GM12892 (cell line): ENCODE measurements at places on chromosomes 4 and X.

DNA sequence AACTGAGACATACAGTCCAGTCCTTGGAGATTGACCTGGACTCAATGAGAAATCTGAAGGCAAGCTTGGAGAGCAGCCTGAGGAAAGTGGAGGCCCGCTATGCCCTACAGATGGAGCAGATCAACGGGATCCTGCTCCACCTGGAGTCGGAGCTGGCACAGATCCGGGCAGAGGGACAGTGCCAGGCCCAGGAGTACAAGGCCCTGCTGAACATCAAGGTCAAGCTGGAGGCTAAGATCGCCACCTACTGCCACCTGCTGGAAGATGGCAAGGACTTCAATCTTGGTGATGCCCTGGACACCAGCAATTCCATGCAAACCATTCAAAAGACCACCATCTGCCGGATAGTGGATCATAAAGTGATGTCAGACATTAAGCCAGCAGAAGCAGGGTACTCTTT, 20.4 kb upstream of the FRMPD3 start:
- no peak for DNase-seq

GRCh38 chr4:83113429-83113786, 1.1 kb downstream of the PLAC8 start:
- DNase-seq: no peak

DNA sequence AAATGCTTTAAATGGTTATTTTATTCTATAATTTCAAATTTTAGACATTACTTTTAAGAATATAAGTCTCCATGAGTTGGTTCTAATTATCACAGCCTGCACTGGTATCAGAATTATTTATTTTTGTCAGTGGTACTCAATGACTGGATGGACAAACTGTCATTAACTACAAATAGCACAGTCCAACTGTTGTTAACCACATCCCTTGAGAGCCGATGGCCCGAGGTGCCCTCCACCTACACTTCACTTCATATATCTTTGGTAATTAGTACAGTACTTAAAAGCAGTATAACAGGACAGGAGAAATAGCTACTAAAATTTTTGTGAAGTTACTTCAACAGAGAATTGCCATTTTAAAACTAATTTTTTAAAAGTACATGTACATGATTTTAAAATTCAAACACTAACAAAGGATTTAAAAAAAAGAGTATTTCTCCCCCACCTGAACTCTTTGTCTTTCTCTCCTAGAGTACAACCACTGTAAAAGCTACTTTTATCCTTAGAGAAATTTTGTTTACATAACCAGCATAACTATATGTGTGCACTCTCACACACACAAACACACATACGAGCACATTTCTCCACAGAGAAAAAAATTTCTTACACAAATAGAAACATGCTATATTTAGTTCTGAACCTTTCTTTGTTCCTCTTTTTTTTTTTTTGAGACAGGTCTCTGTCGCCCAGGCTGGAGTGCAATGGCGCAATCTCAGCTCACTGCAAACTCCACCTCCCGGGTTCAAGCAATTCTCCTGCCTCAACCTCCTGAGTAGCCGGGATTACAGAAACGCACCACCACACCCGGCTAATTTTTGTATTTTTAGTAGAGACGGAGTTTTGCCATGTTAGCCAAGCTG, 6.5 kb downstream of the TIFA start:
- DNase-seq: no peak

- DNase-seq: no peak
Measured at GRCh38 chr4:73311428-73311827, 52.8 kb upstream of the ANKRD17 start.

DNA sequence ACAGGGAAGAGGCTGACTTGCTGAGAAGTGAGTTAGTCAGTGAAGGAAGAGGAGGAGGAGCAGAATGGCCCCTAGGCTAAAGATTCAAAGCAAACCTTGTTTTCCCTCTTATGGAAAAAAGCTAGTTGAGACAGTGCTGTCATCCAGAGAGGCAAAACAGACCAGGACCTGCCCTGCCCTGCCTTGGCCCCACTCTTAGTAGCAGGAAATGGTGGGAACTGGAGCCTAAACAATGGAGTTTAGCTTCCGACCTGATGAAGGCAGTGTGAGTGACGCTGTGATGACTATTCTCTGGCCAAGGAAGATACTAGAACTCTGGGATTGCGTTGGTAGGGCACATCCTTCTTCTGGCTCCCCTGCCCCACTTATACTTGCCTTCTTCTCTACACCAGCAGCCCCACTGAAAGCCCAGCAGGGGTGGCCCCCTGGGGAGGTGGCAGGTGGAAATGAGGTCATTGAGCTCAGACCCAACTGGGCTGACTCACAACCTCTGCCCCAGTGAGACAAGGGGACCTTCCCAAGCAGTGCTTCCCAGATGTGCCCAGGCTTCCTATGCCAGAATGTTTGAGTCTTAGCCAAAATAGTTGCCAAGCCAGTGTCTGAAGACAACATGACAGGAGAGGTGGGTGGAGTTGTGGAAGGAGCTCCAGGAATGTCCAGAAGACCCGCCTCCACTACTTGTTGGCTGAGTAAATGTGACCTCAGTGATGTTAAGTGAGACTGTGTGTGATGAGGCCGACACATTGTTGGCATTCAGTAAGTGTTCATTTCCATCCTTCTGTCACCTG, 38.8 kb downstream of the MSN start:
- DNase-seq: no peak

DNA sequence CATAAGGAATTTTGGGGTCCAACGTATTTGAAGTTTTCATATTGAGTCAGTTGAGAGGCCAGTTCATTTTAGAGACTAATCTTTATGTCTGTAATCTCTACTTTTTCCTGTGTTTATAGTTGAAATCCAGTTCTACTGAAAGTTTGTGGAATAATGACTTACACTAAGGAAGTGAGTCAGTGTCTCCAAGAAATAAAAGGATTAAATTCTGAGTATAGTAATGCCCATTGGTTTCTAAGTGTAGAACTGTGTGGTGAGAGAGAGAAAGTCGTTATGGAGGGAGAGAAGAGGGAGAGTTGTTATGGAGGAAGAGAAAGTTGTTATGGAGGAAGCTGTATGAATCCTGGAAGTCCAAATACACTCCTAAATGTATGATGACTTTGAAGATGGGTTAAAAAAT, 264.6 kb upstream of the HAND2 start:
- no peak for DNase-seq

GRCh38 chr4:144715230-144715629, 69.3 kb downstream of the HHIP start:
- DNase-seq: no peak

GRCh38 chr4:133638751-133639150, 489.7 kb downstream of the PCDH10 start:
- DNase-seq: no peak

- no peak for DNase-seq
Measured at GRCh38 chr4:94177822-94178221, 29.8 kb upstream of the SMARCAD1 start.

GRCh38 chrX:15645266-15645665, 19.3 kb downstream of the CLTRN start:
- no peak for DNase-seq

GRCh38 chrX:8868906-8869305, 67.7 kb upstream of the FAM9A start:
- DNase-seq: no peak

DNA sequence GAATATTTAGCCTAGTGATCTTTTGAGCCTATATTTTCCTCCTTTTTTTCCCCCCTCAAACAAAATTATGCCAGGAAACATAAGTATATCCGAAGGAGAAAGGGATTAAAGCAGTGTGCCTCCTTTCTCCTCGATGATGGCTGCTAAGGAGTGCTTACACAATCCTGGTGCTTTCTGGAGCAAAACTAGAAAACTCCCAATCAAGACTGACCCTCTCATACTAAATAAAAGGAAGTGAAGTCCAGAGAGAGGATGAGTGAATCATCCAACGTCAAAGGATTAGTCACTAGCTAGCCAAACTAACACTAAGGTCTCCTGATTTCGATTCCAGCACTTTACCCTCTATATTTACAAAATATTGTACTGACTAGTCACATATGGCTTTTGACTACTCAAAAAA, 146.8 kb downstream of the PPP3CA start:
- no peak for DNase-seq

GRCh38 chr4:88212253-88212561, 53.8 kb upstream of the ABCG2 start:
- no peak for DNase-seq

- DNase-seq: no peak
Measured at GRCh38 chrX:55524487-55524886, 34.8 kb upstream of the USP51 start.

GRCh38 chr4:69781458-69782418, 21.3 kb upstream of the SULT1B1 start:
- no peak for DNase-seq

- DNase-seq: no peak
Measured at GRCh38 chr4:150181536-150181935, 103.3 kb downstream of the DCLK2 start.

- DNase-seq: no peak
Measured at GRCh38 chr4:63817196-63817865, 591.9 kb downstream of the TECRL start.

GRCh38 chr4:184896868-184897715, 71.3 kb upstream of the ACSL1 start:
- peak; percentile 37 for DNase-seq

DNA sequence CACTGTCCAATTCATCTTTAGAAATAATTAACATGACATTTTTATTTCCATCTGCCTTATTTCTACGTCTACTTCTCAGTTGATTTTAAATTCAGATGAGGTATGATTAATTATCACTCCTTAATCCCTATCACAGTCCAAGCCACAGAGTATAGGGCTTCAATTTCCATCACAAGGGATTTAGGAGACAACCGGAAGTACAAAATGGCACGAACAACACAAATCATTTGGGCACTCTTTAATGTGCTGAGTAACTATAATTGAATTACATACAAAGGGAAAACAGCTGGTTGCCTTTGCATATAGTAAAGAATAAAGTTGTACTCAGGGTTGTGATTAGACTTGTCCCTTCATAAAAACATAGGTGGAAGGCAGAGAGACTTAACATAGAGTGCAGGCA, 290.4 kb upstream of the MAGEB16 start:
- DNase-seq: no peak

GRCh38 chr4:95027905-95028618, 270.3 kb downstream of the BMPR1B start:
- no peak for DNase-seq

GRCh38 chr4:1003271-1004070, 8.0 kb upstream of the FGFRL1 start:
- no peak for DNase-seq

GRCh38 chr4:158895797-158896576, 127.2 kb downstream of the FNIP2 start:
- DNase-seq: no peak

DNA sequence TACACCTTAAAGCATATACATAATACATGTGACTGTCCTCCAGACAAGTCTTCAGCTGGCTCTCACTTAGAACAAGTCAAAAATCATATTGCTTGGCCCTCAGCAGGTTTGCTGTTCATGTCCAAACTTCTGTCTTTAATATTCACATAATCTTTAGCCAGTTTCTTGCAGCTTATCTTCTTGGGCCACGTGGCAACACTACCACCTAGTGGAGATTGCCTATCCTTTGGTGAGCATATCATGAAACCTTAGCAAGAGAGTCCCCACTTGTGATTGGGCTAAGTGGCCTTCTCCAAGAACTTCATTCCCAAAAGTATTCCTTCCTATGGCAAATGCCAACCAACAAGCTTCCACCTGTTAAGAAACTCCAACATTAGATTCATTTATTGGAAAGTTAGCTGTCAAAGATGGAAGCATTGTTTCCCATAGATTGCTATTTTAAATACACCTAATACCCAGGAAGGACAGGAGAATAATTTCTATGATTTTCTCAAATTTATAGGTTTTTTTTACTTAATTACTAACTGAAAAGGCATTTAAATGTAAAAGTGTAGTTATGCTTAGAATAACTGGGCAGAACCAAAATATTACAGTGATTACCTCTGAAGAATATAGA, 231.9 kb upstream of the INTU start:
- DNase-seq: no peak

- no peak for DNase-seq
Measured at GRCh38 chrX:71546879-71547278, 14.0 kb downstream of the OGT start.

DNA sequence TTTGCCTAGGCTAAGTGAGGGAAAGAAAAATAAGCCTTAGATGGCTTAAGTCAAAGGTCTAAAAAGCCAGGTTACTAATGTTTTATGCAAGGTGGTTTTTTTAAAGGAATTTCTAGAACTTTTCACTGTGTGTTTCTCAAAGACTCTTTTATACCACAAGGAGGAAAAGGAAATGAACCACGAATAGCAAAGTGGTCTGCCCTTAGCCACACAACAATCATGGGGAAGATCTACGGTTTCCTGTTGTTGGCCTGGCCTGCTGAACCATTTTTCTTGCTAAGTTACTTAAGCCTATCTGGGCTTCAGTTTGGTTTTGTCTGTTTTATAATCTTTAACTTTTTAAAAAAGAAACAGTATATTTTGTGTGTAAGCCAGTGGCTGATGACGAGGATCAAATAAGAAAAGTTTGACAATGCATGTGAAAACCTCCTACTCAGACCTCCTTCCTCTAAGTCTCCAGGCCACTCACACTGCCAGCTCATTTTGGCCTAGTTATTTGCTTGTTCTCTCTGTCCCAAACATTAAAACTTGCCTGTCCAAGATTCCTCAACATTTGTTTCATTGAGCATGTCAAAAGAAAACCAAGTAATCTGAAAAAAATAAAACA, 56.7 kb upstream of the COL25A1 start:
- DNase-seq: no peak

GRCh38 chrX:108036298-108036973, 8.4 kb upstream of the VSIG1 start:
- DNase-seq: no peak

DNA sequence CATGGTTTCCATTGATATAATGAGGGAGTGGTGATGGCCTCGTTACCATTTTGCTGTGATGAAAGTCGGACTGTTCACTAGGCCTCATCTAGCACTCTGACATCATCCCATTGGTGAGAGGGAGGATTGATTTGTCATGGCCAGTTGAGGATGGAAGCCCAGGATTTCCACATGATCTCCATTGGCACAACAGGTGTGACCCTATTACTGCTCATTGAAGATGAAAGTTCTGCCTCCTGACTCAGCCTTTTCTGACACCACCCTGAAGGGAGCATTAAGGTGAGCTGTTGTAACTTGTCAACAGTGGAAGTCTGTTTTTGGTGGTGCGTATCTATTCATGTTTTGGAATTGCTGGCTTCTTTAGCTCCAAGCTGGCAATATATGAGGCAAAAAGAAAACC, 144.2 kb downstream of the PABPC4L start:
- no peak for DNase-seq

GRCh38 chr4:21002976-21003375, 302.7 kb downstream of the PACRGL start:
- no peak for DNase-seq

DNA sequence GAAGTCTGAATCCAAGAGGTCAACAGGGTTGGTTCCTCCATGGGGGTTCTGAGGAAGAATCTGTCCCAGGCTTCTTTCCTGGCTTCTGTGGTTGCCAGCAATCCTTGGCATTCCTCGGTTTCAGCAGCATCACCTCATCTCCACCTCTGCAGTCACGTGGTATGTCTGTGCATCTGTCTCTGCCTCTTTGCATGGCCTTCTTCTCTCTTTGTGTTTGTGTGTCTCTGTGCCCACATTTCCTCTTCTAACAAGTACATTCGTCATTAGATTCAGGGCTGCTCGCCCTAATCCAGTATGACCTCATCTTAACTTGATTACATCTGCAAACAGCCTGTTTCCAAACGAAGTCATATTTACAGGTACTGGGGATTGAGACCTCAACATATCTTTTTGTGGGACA, 114.0 kb downstream of the BCOR start:
- no peak for DNase-seq

GRCh38 chr4:158649111-158649680, 22.5 kb downstream of the C4orf46 start:
- no peak for DNase-seq
